ENCODE measurements at places on chromosomes 4 and X. TPM values are rescaled to one million over a fixed set of nuclear protein-coding genes. Genes with fewer than 3 reads are reported as not detected.

GRCh38 chr4:180823108-180823507 lies 1420.1 kb upstream of the TENM3 start:
- no peak for DNase-seq

DNA sequence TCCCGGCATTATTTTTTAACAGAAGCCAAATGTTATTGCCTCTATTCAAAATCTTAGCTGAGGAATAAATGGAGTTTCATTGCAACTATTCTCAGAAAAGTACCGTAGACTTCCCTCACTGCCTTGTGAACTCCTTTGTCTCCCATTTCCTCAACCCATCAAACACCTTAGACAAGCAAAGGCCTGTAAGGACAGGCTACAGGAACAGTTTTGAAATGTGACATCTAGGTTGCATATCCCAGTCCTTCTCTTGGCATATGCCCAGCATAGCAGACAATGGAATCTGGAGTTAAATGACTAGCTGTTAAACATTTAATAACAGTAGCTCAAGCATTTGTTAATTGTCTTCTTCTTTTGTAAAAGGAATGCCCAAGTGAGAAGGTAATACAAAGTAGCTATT lies 1371.7 kb downstream of the STIM2 start:
- no peak for DNase-seq

GRCh38 chr4:175048111-175048784 lies 130.1 kb downstream of the ADAM29 start:
- DNase-seq, result no peak

DNA sequence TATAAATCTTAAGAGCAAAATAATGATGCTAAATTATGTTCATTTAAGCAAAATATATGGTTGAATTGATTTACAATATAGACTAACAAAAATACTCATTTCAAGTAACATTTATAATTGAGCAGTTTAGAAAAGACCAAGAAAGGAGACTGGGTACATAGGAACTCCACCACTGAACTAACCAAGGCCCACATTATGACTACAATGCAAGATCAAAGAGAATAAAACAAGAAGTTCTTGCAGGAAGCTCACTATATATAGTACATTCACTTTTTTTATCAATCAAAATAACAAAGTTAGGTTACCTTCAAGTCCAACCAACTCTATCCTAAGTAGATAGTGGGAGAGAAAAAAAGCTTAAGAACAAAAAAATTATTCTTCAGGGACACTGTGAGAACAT lies 8.0 kb downstream of the CHIC2 start:
- no peak for DNase-seq

DNA sequence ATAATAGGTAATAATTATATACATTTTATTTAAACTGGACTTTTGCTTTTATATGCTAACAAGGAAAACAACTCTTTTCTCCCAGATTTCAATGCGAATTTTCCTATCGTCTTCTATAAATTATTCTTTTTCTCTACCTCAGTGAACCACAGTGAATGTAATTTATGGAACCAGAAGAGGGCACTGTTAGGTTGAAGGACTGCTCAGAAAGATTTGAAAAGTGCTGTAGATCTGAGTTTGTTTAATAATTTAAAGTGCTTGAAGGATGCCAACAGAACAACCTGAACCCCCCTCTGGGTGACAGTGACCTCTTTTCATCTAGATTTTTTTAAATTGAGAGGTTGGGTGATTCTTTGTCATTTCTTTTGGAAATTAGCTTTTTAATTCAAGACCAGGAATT lies 54.9 kb downstream of the PHOX2B start:
- peak; percentile 3 for DNase-seq

DNA sequence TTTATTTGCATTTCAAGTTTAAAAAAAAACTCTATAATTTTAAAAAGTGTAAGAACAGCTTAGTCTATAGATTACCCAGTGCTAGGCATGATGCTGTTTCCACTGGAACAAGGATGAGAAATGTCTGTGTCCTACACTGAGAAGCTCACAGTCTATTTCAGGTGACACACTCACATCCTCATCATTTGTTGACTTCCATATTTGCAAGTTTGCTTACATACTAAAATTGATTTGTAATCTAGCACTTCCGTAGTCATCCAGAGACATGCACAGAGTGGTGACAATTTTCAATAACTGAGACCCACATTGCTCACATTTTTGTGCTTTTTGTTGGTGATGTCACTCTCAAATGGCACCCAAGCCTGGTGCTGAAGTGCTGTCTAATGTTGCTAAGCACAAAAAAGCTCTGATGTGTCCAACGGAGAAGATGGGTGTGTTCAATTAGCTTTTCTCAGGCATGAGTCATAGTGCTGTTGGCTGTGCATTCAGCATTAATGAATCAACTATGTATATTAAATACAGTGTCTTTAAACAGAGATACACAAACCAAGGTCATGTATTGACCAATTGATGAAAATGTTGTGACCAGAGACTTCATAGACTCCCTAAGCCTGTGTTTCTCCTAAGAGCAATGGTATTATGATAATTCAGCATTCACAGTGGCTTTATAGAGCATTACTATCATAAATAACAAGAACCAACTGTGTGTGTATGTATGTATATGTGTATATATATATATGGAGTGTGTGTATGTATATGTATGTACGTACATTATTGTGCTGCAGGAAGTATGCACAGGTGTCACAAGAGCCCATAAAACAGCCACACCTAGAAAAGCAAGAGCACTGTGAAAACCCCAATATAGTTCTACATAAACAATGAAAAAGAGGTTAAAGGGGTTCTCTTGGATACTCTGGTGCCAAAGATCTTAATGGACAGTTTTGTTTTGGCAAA lies 31.2 kb upstream of the VCX3B start:
- no peak for DNase-seq

- no peak for DNase-seq
Measured at GRCh38 chrX:39974270-39974669, 123.5 kb downstream of the BCOR start.

DNA sequence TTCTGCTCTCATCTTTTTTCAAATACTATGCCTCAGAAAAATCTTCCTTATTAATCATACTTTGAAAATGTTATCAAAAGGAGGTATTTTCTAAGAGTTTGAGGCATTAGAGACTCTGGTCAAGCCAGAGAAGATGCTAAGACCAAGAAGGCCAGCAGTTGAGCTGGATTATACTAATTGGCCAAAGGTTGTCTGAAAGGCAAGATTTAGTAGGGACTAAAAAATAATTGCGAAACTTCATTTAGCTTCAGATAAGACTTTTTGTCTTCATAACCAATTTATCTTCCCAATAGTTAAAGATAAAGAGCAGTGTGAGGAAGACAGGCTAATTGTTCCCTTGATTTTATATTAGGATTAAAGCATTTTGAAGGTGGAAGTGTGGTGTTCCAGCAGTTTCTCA lies 1412.4 kb upstream of the PCDH7 start:
- DNase-seq, result no peak

GRCh38 chr4:90476019-90476418 lies 348.8 kb downstream of the CCSER1 start:
- no peak for DNase-seq

- DNase-seq, result no peak
Measured at GRCh38 chrX:123962006-123962467, 531 bp downstream of the STAG2 start.

DNA sequence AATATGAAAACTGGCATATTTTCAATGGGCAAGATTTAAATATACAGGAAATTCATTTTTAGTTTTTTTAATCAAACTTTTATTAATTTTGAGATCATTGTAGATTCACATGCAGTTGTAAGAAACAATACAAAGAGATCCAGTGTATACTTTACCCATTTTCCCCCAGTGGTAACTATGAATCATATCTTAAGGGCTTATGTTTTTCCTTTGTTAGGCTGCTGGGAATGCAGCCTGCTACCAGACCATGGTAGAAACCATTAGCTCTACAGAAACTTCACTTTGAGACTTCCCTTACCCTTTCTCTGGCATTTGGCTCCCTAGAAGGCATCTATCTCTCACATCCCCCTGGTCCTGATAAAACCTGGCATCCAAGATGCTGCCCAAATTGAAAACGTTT lies 147.6 kb upstream of the EOLA2 start:
- DNase-seq, result no peak

DNA sequence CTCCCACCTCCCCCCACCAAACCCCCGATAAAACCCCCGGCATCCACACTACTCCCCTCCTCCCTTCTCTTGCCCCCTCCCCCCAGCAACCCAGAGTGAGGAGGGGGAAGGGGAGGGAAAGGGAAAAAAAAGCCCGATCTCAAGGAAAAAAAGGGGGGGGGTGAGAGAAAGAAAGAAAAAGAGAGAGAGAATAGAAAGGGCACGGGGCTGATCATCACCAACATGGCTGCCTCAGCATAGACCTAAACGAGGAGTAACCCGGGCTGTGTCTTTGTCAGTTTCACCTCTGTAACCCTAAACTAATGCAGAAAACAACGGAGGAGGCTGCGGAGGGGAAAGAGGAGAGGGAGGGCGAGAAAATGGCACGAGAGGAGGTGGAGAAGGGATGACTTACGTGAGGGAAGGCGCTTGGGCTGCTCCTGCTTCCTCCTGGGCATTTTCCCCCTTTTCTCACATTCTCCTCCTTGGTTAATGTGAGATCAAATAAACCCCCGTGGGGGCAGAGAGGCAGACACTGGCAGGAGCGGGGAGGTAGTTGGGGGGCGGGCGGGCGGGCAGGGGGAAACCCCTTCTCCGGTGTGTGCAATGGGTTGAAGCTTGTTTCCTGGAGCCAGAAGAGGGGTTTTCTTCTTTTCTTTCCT lies 532 bp downstream of the ZNF827 start:
- peak; percentile 67 for DNase-seq

- DNase-seq, result no peak
Measured at GRCh38 chr4:161345741-161346140, 818.1 kb downstream of the FSTL5 start.

DNA sequence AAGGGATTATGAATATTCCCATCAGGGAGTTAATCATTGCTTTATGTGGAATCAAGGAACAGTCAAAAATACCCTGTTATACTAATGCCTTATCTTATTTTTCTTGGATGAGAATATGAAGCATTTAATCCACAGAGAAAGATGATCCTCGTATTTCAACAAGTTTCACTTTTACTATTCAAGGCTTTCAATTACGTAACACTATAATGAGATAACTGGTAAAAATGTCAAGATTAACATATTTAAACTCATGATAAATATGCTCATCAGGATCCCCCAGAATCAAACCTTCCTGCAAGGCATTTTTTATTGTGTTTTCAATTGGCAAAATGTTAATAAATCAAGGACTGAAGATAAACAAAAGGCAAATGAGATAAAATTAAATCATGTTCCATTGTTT lies 5.1 kb downstream of the ZXDA start:
- no peak for DNase-seq

- DNase-seq, result peak; percentile 51
Measured at GRCh38 chrX:40096395-40097091, 1.2 kb downstream of the BCOR start.

- no peak for DNase-seq
Measured at GRCh38 chr4:168632301-168632725, 135.5 kb downstream of the PALLD start.

DNA sequence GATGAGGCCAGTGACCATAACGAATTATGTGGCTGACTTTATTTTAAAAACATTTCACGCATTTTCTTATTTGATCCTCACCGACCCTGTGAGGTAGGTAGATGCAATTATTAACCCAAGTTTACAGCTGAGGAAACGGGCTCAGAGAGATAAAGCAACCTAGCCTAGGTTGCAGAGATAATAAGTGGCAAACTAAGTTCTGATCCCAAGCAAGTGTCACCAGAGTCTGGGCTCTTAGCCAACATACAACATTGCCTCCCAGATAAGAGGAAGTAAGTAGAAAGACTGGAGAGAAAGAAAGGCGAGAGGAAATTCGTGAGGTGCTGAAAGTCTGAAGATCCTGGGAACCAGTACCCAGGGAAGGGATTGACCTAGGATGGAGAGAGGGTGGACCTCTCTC lies 77.4 kb upstream of the GPR50 start:
- peak; percentile 1 for DNase-seq

DNA sequence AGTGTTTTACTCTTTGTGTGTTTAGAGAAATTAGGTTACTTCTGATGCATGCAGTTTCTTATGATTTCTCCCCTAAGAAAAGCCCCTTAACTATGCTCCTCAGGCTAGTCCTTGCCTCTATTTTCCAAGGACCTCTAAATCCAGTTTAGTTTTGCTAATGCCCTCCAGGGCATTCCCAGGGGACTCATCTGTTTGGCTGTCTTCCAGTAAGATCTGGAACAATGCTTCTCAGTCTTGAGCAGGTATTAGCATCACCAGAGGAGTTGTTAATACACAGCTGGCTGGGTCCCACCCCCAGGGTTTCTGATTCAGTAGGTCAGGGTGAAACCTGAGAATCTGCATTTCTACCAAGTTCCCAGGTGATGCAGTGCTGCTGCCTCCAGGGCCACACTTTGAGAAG lies 56.9 kb downstream of the OTC start:
- DNase-seq, result no peak

GRCh38 chr4:168360271-168360670 lies 41.7 kb upstream of the DDX60 start:
- no peak for DNase-seq

DNA sequence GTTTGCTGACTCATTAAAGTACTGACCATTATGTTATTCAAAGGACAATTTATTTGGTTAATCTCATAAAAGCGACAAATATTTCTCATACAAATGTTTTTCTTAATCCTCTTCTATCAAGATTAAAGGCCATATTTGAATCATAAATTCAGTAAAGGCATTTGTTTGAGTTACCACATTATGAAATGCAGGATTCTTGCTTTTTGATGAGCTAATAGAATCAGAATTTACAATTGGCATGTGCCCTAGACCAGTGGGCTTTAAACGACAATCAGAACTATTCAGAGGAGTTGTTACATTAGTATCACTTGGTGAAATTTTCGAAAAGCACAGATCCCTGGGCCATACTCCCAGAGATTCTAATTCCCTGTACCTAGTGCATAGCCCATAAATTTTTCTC lies 55.3 kb downstream of the KLHL4 start:
- DNase-seq, result no peak

- no peak for DNase-seq
Measured at GRCh38 chr4:41930139-41930831, 4.9 kb upstream of the TMEM33 start.

DNA sequence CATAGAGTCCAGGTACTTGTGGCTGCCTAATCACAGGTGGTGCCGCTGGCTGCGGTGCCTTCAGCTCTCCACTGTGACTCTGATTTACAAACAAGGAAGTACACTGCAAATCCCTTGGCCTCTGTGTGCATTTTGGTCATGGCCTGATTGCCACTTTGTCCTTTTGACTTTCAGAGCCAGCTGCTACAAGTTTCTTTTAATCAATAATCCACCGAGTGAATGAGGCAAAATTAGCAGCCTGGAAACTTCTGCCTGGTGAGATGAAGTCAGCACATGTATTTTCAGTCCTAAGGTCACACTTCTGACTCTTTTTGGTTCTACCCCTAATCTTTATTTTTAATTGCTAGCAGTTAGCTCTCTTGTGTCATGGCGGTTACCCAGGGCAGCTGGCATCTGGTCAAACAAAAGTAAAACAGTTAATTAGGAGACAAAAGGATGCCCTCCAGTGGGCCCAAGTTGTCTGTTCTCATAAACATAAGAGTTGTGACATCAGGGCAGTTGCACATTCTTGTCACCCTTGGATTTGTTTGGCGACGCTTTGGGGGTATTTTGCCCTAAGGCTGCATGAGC lies 62.3 kb upstream of the LNX1 start:
- peak; percentile 82 for DNase-seq

GRCh38 chr4:133161570-133162295 lies 12.6 kb downstream of the PCDH10 start:
- no peak for DNase-seq

GRCh38 chr4:128633067-128633466 lies 176.4 kb upstream of the JADE1 start:
- DNase-seq, result peak; percentile 39

PCYT1B gene
- polyA plus RNA-seq, result 3.8 TPM

SCRG1 gene
- 1.0 TPM for polyA plus RNA-seq

ETDA gene
- not detected for polyA plus RNA-seq

PPP1R2C gene
- polyA plus RNA-seq, result not detected

COX7B2 gene
- not detected for polyA plus RNA-seq

PPM1K gene
- 9.4 TPM for polyA plus RNA-seq

MAGEB16 gene
- not detected for polyA plus RNA-seq

DGKK gene
- 0.09 TPM for polyA plus RNA-seq
